Renal pelvis (tissue), 12 donors: ENCODE measurements at places on chromosomes 6 and 20. TPM values are rescaled to one million over a fixed set of nuclear protein-coding genes. Genes with fewer than 3 reads are reported as not detected.

Gene COL19A1
- 2.4 TPM for polyA plus RNA-seq

GRCh38 chr6:144718431-144718830 is 433.3 kb downstream of the UTRN start:
- no peak for DNase-seq

DNA sequence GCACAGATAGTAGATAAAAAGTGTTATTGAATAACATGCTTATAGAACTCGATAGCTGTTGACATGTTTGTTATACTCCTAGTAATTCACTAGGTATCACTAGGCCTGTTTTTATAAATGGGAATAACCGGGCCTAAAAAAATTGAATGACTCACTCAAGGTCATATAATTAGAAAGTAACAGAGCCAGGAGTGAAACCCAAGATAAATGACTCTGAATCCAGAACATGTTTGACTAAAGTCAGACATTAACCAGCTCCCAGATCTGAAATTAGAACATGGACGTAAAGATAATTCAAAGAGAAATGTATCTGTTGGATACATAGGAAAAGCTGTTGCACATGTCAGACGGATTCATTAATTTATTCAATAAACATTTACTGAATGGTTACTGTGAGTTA is 26.9 kb downstream of the RGS17 start:
- DNase-seq = no peak

Gene L3MBTL1
- 25.8 TPM for polyA plus RNA-seq

Gene BPIFB2
- not detected for polyA plus RNA-seq

DNA sequence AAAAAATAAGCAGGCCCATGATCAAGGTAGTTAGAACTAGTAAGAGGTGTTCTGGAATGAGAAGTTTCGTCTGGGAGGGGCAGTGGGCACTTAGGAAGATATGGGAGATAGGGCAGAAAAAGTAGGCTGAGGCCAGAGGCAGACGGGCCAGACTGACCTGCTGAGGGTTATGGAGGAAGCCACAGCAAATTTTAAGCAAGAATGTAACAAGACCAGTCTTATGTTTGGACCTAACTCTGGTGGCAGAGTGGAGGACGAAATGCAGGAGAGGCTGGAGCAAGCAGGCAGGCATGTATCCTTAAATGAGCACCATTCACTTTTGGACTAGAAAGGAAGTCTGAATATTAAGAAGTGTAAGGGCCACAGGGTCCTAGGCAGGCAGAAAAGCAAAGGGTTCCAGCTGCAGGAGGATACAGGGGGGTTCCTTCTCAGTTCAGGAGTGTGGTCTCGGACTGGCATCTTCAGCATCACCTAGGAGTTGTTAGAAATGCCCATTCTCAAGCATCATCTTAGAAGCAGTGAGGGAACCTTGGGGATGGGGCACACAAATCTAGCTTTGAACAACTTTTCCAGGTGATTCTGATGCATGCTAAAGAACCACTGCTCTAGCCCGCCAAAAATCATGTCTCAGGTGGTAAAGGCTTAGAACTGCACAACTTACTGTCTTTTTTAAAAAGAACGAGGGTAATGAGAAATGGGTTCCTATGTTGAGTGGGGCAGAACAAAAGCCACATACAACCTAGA is 1.7 kb upstream of the DSTN start:
- no peak for DNase-seq

DNA sequence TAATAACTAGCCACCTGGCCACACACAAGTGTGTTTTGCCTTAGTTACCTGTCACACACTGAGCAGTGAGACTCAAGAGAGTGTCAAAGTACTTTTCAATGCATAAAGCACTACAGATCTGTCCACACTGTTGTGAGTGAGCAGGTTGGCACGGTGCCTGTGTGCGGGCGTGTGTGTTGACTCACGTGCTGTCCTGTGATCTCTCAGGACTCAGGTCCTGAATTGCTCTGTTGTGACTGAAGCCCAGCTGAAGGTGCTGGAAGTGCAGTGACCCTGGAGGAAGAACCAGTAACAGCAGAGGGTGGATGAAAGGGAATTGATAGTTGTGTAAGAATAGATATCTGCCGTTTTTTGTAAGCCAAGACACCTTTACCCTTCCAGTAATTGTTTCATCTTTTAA is 18.3 kb downstream of the SLC16A10 start:
- DNase-seq = no peak

- no peak for DNase-seq
These were observed 11.6 kb downstream of the CHRNA4 start for GRCh38 chr20:63349516-63349895.

Gene PNLDC1
- polyA plus RNA-seq = 0.18 TPM

GRCh38 chr6:52517502-52518278 is 59.2 kb downstream of the TRAM2 start:
- no peak for DNase-seq

DNA sequence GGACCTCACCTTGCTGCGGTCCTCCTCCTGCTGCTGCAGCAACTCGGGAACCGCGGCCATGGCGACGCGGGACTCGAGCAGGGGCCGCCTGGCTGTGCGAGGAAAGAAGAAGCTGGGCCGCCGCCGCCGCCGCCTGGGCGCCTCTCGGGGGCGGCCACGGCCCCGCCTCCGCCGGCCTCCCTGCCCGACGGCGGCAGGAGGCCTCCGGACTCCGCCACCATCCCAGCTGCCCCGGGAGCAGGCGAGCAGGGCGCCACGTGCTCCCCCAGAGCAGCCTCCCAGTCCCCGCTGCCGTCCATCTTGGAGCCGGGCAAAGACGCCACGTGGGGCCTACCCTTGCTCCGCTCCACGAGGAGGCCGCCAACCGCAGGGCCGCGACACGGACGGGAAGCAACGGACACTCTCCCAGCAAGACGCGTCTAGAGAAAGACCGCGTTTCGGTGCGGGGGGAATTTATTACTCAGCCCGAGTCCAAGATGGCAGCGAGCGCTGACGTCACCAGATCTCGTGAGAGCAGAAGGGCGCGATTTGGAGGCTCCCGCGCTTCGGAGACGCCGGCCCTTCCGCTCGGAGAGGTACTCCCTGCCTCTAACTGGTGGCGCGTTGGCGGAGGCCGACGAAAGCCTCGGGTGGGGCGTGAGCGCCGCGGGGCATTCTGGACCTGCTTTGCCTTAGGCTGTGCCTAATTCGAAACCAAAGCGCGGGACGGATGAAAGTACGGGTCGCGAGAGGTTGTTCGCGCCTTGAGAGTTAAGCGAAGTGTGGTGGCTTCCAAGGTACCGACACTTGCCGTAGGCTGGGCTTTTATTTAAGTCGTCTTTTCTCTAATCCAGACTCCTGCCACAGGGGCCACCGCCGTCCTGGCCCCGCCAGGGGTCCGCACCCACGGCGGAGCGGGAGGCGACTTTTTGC is at the start of the genes MGME1 and SNX5:
Gene MGME1, plus strand, starts transcription at position 653 of the 912 bp plus-strand sequence. CDS start 842 bp downstream, outside the sequence.
Gene SNX5, minus strand, starts transcription at position 429 of the 912 bp plus-strand sequence. Its CDS starts 369 bp downstream, at position 60.
- DNase-seq = peak; percentile 99

DNA sequence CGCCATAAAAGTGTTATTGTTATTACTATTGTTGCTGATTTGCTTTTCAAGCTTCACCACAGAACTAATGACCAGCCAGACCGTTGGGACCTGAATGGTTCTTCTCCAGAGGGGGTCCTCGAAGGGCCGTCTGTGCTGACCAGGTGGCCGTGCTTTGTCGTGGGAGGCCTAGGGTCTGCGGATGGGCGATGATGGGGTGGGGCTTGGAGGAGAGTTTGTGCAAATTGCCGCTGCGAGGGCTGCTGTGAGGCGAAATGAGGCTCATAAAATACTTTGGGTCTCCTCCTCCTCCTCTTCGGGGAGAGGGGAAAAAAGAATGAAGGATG is 6.0 kb upstream of the ZBTB22 start:
- no peak for DNase-seq

DNA sequence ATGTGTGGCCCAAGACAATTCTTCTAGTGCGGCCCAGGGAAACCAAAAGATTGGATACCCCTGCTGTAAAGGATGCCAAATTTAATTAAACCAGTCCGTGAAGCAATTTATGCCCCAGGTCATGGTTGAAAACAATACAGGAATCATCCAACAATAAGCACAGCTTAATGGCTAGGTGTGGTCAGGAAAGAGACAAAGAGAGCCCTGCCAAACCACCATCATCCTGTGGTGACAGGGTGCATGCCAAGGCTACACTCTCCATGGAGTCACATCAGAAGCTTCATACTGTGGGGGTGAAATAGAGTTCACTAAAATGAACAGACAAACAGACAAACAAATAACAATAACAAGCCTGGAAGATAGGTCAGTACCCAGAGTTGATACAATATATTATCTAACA is 62.7 kb downstream of the DZANK1 start:
- DNase-seq = no peak

Gene BMP2
- polyA plus RNA-seq = 16.2 TPM

- no peak for DNase-seq
These were observed 80.7 kb upstream of the TRAF3IP2 start for GRCh38 chr6:111686249-111686931.

Gene IYD
- polyA plus RNA-seq = 5.6 TPM

Gene PTK6
- 1.7 TPM for polyA plus RNA-seq

Gene CD40
- polyA plus RNA-seq = 5.7 TPM

Gene CMTR1
- 53.5 TPM for polyA plus RNA-seq

DNA sequence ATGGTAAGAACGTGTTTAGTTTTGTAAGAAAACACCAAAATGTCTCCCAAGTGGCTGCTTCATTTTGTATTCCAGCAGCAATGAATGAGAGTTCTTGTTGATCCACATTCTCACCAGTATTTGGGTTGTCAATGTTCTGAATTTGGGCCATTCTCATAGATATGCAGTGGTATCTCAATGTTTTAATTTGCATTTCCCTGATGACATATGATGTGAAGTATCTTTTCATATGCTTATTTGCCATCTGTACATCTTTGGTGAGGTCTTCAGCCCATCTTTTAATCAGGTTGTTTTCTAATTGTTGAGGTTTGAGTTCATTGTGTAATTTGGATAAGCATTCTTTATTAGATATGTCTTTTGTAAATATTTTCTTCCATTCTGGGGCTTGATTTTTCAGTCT is 436.8 kb upstream of the IRAK1BP1 start:
- no peak for DNase-seq

DNA sequence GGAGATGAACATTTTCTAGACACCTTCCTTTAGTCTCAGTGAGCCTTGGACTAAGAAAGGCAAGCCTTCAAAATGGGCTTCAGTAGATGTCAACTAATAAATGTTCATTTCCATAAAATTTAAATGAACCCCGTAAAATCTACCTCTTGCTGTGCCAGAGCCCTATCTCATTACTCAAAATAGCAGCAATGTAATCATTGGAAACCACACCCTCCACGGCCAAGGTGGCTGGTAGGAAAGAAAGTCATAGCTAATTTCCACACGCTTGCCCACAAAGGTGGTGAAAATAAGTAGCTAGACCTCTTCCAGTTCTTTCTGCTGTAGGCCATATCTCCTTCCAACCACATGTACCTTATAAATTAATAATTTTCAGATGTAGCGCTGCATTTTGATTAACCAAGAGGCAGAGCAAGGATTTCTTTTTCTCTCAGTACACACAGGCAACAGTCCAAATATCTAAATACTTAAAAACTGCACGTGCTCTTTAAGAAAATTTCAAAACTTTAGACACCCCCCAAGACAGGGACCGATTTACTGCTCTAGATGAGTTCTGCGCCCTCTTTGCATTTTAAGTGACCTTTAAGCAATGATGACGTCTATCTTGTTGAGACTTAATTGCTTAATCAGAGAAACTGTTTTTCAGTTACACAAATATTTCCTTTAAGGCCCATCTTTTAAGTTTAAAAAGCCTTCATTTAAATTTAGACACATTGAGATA is 290.8 kb downstream of the ZNF217 start:
- DNase-seq = no peak

Gene PRR18
- polyA plus RNA-seq = 0.28 TPM

GRCh38 chr6:94510877-94511276 is 1066.5 kb upstream of the MANEA start:
- DNase-seq = no peak

Gene GPSM3
- polyA plus RNA-seq = 10.0 TPM

- no peak for DNase-seq
These were observed 36.4 kb downstream of the ADGB start for GRCh38 chr6:146635165-146635564.

- no peak for DNase-seq
These were observed 6.1 kb upstream of the C6orf58 start for GRCh38 chr6:127570739-127571389.

Gene HLA-C
- 150 TPM for polyA plus RNA-seq

DNA sequence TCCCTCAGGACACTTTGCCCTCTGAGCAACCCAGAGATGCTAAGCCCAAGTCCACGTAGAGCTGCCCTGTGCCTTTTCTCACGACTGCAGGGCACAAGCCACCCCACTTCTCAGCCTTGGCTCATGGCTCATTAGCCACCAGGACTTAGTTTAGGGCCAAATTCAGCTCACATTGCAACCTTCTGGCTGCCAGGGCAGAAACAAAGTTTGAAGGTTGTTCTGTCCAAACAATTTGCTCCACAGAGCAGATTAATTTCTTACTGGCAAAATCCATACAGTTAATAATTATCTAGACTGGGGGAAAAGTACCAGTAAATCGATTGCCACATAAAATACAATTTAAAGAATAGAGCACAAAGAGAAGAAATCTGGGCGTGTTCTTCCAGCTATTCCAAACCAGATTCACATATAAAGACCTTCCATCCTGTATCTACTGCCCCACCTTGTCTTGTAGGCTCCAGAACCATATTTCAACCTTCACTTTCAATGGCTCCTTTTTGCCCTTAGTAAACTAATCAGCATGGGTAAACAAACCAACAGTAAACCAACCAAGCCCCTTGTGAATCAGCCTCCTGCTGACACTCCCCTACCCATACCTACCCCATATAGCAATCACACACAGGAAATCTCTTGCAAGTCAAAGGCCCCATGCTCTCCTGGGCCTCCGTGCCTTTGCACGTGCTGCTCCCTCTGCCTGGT is 101.9 kb downstream of the QRSL1 start:
- peak; percentile 22 for DNase-seq

DNA sequence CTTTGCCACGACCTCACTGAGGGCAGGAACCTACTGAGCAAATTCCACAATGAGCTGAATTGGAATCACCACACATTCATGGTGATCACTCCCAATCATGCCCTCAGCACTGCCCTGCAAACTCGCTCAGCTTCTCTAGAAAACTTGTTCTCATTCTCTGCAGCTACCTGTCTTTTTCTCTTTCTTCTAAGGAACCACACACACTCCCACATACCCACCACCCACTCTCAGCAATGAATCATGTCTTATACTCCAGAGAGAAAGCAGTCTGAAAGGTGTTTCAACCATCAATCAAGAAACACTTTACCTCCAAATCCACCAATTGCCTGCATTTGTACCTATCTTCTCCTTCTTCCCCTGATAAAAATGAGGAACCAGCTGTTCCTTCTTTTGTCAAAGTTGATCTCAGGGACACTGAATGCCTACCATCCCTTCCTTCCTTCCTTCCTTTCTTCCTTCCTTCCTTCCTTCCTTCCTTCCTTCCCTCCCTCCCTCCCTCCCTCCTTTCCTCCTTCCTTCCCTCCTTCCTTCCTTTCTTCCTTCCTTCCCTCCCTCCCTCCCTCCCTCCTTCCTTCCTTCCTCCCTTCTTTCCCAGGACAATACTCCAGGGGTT is 84.6 kb upstream of the SGK1 start:
- no peak for DNase-seq

Gene SLC22A3
- 7.2 TPM for polyA plus RNA-seq

DNA sequence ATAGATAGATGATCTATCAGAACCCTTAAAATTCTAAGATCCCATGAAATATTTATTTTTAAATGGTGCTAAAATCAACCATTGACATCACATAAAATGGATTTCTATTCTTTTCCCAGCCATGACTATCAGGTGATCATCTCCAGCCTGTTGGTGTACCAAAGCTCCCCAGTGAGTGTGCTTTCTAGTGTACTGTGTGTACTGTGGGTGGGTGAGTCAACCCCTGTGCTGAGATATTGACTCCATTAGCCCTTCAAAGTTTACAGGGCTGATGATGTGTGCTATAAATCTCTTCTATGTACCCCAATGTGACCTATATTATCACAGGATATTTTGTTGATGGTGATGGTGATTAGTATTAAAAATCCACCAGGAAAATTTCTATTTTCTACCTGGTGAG is 344.6 kb downstream of the MMUT start:
- no peak for DNase-seq

Gene NCOA5
- polyA plus RNA-seq = 60.8 TPM
